ENCODE measurements at places on chromosomes 6 and 20.

GRCh38 chr20:51463998-51464397, 78.5 kb downstream of the NFATC2 start:
- DNase-seq: no peak

DNA sequence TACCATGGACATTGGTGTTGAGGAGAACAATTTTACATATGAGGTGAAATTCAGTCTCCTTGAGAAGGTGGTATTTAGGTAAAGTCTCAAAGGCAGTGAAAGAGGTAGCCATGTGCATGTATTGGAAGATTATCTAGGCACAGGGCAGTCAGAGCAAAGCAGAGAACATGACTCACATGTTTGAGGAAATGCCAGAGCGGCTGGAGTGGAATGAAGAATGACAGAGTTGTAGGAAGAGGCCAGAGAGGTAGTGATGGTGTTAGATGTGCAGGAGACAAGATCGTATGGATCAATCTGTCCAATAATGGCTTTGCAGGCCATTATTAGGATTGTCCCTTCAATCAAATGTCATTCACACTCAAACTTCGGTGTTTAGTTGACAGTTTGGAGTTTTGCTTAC, 449.4 kb upstream of the PTCHD4 start:
- DNase-seq: no peak

GRCh38 chr6:118288355-118289124, 259.6 kb upstream of the PLN start:
- DNase-seq: no peak

DNA sequence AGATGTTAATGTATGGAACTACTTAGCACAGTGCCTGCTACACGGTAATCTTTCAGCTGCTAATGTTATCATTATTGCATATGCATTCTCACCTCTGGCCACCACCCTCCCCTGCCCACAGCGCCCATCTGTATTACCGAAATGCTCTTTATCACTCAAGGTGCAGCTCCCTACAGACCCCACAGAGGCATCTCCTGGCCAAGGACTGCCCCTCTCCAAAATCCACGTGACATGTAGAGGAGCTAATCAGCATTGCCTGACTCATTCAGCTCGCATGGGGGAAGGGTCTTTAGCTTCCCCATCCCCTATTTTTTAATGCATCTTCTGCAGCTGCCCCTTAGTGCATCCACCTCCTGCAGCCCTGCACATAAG, 41.8 kb downstream of the SLC22A23 start:
- DNase-seq: no peak

GRCh38 chr6:32108094-32108627, 977 bp downstream of the TNXB start:
- no peak for DNase-seq

GRCh38 chr6:35381132-35381531, 38.8 kb downstream of the PPARD start:
- no peak for DNase-seq

DNA sequence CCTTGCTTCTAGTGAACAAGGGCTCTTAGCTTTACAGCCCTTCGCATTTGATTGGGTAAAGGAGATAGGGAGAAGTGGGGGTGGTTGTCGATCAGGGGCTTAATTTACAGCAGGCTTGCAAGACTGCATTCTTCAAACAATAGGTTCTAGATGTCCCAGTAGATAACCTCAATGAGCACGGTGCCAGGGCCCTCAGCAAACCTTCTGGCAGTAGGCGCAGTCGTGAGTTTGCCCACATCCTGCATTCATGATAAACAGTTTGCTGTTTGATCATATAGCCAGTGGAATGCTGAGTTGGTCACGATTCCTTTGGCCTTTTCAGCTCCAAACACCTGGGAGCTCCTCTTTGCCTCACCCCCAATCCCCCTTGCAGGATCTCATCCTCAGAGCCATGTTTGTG, 27.5 kb downstream of the SUN5 start:
- no peak for DNase-seq

- DNase-seq: no peak
These were observed 862.6 kb upstream of the MAN1A1 start for GRCh38 chr6:120211955-120212792.

Data from cardiac muscle cell (in vitro differentiated cells and primary cell).